Jurkat, Clone E6-1 (cell line): ENCODE measurements at places on chromosomes 4 and X.

- no peak for DNase-seq
Measured at GRCh38 chrX:20517565-20517964, 250.9 kb upstream of the RPS6KA3 start.

DNA sequence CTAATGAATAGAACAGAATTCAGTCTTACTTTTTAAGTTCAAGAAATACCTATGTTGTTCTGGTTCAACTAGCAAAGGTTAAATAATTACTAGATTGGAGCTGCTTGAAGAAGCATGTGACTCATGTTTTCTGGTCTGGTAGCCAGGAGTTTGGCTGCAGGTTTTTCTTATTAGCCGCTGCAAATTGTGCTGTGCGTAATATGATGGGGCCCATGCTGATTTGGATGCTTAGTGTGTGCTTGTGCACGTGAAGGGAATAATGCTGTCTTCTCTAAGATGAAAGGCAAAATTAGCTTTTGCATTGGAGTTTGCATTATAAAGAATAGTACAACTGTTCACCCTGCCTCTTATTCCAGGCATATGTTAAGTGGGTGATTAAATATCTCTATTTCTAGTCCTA, 219.6 kb downstream of the SNCA start:
- DNase-seq = no peak

DNA sequence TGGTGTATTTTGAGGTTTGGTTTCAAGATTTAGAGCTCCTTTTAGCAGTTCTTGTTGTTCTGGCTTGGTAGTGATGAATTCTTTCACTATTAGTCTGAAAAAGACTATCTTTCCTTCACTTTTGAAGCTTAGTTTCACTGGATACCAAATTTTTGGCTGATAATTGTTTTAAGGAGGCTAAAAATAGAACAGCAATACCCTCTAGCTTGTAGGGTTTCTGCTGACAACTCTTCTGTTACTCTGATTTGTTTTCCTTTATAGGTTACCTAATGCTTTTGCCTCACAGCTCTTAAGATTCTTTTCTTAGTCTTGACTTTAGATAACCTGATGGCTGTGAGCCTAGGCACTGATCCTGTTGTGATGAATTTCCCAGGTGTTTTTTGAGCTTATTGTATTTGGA, 33.6 kb upstream of the HEPH start:
- DNase-seq = no peak

GRCh38 chr4:38360201-38360600, 303.8 kb upstream of the KLF3 start:
- no peak for DNase-seq

DNA sequence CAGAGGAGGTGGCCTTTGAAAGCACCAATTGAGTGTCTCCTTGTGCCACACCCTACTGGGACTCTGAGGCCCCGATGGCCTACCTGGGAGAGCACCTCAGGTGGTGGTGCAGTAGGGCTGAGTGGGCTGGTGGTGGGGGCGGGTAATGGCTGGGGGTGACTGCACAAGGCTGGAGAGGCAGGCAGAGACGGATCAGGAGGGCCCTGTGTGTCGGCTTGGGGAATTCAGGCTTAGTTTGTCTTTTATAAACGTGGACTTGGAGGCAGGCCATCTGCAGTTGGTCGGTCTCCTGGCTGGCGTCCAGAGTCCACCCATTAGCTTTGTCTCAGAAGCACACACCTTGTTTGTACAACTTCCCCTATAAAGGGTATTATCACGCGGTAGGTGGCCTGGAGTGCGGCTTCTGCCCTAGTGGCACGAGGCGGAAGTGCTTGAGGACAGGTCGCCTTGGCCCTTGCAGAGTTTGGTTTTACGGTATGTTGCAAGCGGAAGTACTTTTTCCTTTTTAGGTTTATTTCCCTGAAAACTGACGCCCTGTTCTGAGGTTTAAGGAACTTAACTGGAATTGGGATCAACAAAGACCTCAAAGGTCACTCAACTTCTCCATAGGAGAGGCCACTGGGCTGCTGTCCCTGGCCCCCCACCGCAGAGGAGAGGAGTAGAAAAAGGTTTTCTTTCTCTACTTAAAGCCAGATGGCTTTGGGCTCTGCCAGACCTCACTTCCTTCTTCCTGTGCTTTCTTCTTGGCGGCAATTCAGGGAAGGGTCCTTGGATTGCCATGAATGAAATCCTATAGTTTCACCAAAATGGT, 8.0 kb downstream of the TBC1D14 start:
- DNase-seq = no peak

- DNase-seq = no peak
Measured at GRCh38 chrX:97210501-97210900, 326.8 kb downstream of the RPA4 start.

- no peak for DNase-seq
Measured at GRCh38 chr4:153579872-153580271, 104.2 kb upstream of the TLR2 start.

DNA sequence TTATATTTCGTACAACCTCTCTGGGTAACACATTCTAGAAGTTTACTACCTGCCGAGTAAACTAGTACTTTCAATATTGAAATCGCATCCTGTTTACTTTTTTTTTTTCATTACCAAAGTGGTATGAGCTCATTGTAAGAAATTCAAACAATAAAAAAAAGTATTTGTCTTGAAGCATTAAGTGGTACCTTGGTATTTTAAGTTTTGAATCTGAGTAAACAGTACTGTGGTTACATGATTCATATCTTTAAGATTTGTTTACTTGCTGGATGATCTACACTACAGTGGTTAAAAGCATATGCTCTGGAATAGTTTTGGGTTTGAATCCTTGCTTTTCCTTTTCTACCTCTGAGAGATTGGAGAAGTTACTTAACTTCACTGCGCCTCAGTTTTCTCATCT, 3.8 kb upstream of the MMGT1 start:
- no peak for DNase-seq

DNA sequence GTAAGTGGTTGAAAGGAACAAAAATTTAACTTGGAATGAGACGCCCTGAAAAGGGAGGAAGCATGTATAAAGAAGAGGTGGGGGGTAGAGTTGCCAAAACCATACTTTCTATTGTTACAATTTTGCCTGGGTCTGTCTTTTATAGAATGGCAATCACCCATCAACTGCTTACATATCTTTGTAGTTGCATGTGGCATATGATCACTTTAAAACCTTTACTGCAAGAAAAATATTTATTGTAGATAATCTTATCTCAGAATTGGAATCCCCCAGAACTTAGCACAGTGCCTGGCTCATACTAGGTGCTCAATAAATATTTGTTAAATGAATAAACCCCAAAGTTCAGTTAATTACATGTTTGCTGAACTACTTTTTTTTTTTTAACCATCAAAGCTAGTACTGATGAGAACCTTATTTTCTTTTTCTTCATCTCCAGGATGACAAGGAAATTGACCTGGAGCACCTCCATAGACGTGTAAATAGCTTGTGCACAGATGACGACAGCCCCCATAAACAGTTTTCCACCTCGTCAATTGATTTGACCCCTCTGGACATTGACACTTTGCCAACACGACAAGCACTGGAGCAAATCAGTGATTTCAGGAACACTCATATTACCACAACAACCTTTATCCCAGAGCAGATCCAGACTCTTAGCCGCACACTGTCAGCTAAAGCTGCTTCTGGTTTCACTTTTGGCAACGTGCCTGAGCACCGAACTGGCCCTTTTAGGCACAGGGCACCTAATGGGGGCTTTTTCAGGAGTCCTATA, 56.7 kb upstream of the ATOH1 start:
- no peak for DNase-seq

DNA sequence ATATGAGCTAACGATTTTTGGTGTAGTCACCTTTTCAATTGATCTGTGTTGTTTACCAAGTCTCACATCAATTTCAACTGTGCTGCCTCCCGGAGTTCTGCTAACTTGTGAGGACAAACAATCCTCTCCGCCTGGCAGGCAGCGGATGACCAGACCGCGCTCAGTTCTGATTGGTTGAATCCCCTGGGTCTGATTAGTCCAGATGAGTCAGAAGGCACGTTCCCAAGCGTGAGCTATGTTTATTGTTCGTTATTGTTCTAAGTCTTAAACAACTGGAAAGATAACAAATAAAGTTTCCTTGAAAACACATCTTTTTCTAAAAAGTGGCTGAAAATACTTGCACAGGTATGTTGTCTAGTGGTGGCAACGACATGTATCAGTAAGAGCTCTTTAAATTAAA, 37.9 kb upstream of the TRPC3 start:
- no peak for DNase-seq

GRCh38 chr4:84681486-84682274, 98.8 kb downstream of the CDS1 start:
- no peak for DNase-seq

- no peak for DNase-seq
Measured at GRCh38 chr4:55125763-55126541, 557 bp upstream of the KDR start.
